GM23338 (cell line): ENCODE measurements at places on chromosomes 13 and 19. TPM values are rescaled to one million over a fixed set of nuclear protein-coding genes. Genes with fewer than 3 reads are reported as not detected.
A peak's percentile ranks its signal among the peaks of the same experiment; 100 is the strongest.

IGFL3 gene
- not detected in 2 replicates for total RNA-seq

CNN1 gene
- 17.0 and 20.9 TPM in 2 replicates for total RNA-seq

NR2F6 gene
- 172 and 209 TPM in 2 replicates for total RNA-seq

KLHL1 gene
- total RNA-seq, result not detected in 2 replicates

ZNF285 gene
- 1.2 and 3.4 TPM in 2 replicates for total RNA-seq

CGB2 gene
- total RNA-seq, result not detected in 2 replicates

NMRK2 gene
- 55.9 and 57.3 TPM in 2 replicates for total RNA-seq

CGB3 gene
- not detected in 2 replicates for total RNA-seq

ZNF628 gene
- 10.7 and 12.7 TPM in 2 replicates for total RNA-seq

GRCh38 chr13:52025475-52026245, 1.2 kb downstream of the UTP14C start:
- peak; percentile 34 for DNase-seq

DNA sequence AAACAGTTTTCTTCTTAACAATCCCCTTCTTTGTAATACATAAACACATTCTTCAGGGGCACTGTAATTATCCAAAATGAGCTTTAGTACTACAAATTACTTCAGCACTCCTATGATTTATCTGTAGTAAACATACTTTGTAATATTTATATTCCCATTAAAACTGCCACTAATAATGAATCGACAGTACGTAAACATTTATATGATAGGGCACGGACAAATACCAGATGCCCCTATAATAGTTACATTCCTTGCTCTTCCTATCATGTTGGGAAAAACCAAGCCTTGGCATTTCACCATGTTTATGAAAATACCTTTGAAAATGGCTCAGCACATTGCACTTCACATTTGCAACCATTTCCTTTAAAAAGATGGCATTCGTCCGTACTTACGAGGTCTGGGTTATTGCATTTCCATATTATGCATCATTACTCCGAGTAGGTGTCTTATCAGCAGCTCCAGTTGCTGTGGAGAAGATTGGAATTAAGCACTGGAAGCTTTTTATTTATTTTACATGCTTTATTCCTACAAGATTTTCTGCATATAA, 1043.4 kb downstream of the DIAPH3 start:
- no peak for DNase-seq

DNA sequence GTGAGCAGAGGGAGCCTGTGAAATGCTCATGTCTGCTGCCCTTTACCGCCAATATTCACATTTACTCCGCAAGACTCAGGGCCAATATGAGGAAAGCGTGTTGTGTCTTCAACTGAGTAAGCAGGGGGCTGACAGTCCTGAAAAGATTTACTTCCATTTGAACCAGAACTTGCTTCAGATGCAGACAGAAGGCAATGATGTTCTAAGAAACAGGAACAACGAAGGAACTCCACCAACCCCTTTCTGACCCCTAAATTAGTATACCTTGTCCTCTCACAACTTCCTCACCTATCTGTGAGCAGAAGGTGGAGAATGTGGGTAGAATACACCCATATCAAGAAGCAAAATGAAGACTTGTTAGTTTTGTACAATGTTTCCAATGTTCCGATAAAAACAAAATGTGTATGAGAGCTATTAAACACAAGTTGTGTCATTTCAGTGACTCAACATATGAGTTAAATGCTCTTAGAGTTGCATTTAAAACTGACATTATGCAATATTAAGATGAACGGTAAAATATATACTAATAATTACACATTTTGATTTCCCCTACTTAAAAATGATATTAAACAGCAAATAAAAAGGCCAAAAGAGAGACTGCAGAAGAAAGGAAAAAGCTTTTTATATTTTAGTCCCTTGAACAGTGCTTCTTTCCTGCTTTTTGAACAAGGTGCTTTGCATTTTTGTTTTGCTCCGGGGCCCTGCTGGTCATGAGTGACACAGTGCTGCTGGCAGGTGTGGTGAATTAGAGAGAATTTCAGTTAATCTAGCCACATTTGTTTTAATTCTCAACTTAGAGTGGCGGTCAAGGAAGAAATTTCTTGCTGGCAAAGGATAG, 16.0 kb downstream of the TMEM272 start:
- no peak for DNase-seq

- DNase-seq, result peak; percentile 39
Measured at GRCh38 chr13:26867451-26868091, 107.0 kb upstream of the GPR12 start.

GRCh38 chr13:33279414-33280278, 5.9 kb downstream of the STARD13 start:
- no peak for DNase-seq

DNA sequence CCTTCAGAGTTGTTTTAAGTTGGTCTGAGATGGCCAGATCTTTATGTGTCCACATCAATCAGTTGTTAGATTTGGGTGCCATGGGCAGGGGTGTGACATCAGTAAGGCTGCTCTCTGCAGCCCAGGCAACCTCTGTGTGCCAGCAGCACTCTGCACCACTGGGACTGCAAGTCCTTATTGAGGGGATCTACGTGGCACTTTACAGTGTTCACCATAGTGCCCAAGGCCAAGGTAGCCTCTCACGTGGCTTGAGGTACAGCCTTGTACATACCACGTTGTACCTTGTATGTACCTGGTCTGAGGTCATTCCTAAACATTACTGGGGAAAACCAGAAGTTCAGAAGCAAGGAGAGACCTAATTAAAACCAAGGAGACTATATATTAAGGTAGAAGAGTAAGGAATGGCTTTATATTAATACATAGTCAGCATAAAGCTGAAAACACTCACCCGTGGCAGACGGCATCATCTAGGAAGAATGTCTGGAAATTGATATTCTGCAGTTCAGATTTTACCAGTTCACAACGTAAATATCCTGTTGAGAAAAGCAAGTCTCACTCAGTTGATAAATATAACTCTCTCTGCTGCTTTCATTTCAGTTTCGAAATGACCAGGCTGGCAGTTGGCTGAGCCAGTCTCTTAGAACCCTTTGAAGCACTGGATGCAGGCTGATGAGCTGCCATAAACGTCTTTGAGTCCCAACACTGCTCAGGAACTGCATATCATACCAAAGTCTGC, 128.8 kb downstream of the ZDHHC20 start:
- no peak for DNase-seq

DNA sequence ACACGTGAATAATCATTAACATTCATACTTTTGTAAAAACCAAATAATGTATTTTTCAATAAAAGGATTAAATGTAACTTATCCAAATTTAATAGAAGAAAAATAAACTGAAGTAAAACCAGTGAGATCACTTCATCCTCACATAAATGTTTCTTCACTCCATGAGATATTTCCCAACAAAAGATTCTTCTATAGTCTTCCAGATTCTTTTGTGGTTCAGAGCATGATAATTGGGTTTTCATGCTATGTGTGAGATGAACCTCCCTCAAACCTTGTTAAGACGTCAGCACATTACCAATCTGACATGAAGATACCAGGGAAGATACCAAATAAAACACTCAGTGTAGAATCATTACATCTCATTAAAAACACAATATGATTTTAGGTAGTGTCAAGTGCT, 62.9 kb upstream of the OXGR1 start:
- no peak for DNase-seq

GRCh38 chr19:37994823-37995130, 87.8 kb downstream of the SIPA1L3 start:
- DNase-seq, result no peak

GRCh38 chr13:85019121-85019520, 780.1 kb downstream of the SLITRK6 start:
- DNase-seq, result no peak

DNA sequence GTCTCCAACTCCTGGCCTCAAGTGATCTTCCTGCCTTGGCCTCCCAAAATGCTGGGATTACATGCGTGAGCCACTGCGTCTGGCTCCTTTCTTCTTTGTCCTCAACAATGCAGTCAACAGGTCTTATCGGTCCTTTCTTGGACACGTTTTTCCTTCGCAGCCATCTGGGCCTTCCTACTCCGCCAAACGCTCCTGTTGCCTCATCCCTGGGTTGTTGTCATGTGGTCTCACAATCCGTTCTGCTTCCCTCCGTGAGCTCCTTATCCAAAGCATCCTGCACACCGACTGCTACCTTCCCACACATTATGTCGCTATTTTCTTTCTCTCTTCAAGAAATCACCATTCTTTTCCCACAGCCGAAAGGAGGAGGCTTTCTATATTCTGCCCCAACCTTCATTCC, 306.8 kb downstream of the DCLK1 start:
- DNase-seq, result no peak

GRCh38 chr13:98299966-98300350, 122.9 kb upstream of the RNF113B start:
- DNase-seq, result no peak

GRCh38 chr19:45305421-45305820, 17.3 kb downstream of the CKM start:
- peak; percentile 69 for DNase-seq

DNA sequence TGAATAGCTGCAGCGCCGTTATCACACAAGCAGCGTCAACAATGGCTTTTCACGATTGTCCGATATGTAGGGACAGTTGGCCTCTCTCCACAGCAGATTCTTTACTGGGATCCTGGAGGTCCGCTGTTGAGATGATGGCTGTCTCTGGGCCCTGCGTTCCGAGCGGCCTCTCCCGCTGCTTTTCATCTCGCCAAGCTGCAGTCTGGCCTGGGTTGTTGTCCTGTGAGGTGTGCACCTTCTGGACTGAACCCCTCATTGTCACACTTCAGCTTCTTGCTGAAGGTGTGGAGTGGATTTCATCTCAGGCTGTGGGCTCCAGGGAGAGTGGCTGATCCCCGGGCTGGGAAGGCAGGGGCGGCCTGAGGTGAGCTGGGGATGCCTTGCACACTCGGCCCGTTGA, 9.6 kb downstream of the UPF1 start:
- no peak for DNase-seq

GRCh38 chr13:61148691-61149315, 266.8 kb downstream of the PCDH20 start:
- no peak for DNase-seq

GRCh38 chr13:100209857-100210825, 121.2 kb downstream of the PCCA start:
- DNase-seq, result no peak

DNA sequence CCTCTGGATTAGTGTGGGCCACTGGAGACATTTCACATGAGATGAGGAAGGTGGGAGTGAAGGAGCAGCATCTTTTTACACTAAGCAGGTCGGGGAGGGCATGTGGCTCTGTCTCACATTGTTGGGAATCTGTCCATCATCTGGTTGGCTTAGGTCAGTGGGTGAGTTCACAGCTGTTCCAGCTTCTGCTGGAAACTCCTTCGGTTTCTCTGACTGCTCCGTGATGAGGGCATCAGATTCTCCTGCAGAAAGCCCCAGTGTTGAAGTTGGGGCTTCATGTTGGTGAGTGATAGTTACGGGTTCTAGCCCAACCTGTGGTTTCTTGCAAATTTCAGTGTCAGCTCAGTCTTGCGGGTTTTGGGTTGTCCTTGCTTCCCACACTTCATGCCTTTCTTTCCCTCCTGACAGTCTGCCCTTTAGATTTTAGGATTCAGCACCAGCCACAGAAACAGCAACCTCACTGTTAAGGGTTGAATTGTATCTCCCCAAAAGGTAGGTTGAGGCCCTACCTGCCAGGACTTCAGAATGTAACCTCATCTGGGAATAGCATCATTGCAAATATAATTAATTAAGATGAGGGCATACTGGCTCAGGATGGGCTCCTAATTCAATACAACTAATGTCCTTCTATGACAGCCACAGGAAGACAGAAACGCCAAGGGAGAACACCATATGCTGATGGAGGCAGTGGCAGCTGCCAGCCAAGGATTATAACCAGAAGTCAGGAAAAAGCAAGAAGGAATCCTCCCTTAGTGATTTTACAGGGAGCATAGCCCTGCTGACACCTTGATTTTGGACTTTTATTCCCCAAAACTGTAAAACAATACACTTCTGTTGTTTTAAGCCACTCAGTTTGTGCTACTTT, 7.6 kb upstream of the ALOX5AP start:
- no peak for DNase-seq

- DNase-seq, result peak; percentile 48
Measured at GRCh38 chr13:37074703-37075102, 15.2 kb upstream of the SUPT20H start.

- no peak for DNase-seq
Measured at GRCh38 chr13:100495455-100495854, 93.1 kb downstream of the GGACT start.

DNA sequence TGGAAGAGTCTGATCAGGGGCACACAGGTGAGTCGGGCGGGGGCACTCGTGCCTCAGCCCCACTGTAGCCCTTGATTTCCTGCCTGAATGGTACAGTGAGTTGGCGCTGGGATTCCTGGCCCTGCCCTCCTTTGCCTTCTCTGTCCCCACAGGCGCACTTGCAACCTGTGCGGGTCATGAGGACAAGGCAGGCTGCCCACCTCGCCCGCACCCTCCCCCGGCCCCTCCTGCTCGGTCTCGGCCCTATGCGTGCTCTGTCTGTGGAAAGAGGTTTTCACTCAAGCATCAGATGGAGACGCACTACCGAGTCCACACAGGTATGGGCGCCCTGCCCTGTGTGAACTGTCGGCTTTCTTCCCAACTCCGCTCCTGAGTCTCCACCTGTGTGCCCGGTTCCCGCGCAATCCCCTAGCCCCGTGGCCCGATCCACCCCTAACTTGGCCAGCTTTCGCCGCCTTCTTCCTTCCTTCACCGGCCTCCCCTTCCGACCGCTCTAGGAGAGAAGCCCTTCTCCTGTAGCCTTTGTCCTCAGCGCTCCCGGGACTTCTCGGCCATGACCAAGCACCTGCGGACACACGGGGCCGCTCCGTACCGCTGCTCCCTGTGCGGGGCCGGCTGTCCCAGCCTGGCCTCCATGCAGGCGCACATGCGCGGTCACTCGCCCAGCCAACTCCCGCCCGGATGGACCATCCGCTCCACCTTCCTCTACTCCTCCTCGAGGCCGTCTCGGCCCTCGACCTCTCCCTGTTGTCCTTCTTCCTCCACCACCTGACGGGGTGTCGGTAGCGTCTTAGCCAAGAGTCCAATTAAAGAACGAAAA, 1.6 kb upstream of the KMT2B start:
- DNase-seq, result peak; percentile 41

GRCh38 chr19:43562226-43562697, 13.1 kb downstream of the XRCC1 start:
- no peak for DNase-seq

GRCh38 chr13:45670189-45670885, 31.8 kb upstream of the CBY2 start:
- DNase-seq, result no peak

GRCh38 chr13:111865826-111866225, 201.1 kb upstream of the SOX1 start:
- no peak for DNase-seq
